ENCODE measurements at places on chromosomes 13 and 19.

DNA sequence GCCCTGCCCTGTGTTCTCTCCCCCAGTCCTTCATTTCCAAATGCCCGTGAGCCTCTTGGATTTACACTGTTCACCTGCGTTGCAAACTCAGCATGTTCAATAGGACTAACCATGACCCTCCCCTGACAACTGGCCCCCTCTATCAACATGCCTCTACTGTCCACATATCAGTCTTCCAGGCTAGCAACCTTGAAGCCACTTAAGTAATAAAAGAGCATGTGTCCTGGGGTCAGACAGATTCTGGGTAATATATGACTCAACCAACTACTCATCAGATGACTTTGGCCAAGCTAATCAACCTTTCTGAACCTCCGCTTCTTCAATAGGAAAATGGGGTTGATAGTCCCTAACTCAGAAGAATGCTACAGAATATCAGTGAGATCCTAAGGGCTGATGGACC is 15.1 kb upstream of the PDX1 start:
- DNase-seq = no peak

DNA sequence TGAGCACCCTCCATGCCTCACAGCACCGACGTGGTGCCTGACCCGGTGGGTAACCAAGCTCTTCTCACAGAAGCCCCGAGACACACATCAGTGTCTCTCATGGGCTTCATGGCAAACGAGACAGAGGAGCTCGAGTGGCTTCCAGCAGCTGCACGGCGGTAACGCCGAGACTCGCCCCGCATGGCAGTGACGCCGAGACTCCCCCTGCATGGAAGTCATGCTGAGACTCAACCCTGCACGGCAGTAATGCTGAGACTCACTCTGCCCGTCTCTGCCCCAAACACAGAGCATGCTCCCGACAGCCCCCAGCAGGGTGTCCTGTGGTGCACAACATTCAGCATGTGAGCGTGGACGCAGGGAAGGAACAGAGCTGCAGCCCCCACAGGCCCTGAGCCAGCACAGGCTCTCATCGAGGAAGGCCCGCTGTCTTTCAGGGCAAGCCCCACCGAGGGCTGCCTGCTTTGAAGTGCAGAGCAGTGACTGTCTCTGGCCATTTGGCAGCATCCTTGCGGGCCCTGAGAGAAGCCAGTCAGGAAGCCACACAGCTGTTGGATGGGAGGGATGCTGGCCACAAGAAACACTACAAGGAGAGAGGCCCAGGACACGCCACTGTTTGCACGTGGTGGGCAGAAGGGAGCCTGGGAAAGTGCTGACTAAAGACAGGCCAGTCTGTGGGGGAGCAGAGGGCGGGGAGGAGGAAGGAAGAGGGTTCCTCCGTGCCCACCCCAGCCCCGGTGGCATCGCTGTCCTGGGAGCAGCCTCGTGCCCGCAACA is 9.5 kb downstream of the GAS6 start:
- peak; percentile 3 for DNase-seq

- no peak for DNase-seq
Measured at GRCh38 chr13:62960723-62961122, 1545.1 kb upstream of the PCDH20 start.

GRCh38 chr13:51113186-51113881 is 2.3 kb upstream of the C13orf42 start:
- no peak for DNase-seq

DNA sequence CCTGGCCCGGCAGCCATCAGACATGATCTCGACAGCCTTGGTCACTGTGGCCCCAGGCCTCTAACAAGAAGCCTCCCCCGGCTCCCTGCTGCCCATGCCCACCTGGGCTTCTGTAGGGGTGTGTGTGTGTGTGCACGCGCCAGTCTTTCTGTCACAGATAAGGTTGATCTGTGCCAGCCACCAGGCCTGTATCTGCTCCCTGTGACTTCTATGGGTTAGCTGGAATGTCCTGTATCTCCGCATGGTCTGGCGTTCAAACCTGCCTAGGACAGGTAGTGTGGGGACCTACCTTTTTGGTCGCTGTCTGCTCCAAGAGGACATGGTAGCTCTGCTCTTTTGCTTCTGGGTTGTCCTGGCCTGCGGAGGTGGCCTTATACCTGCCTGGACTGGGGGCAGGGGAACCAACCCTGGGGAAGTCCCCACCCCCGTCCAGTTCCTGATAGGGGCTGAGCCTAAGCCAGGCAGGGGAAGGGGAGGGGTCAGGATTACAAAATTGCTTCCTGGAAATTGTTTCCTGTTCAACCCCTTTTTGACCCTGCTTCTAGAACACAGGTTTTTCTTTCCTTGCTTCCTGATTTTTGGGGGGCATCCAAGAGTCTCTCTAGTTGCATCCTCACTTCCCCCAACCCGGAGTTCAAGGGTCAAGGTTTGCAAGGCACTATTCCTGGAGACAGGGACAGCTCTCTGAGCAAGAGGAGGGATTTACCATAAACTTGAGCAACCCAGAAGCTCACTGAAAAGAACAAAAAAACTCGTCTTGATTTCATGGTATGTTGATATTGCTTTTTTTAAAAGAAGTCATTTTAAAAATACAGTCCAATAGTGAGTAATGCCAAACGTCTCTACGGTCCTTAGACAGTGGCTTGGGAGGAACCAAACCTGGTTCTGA is at the start of gene LRG1:
TSS of gene LRG1 (minus strand) at position 344 of the 889 bp plus-strand sequence. CDS start at position 321, 23 bp downstream.
- DNase-seq = no peak

All from activated T-helper 1 cell treated with anti-CD3 and anti-CD28 coated beads, Interleukin-2, amount 50 U/mL, for 16 hours (primary cell).